Bronchial epithelial cell (primary cell): ENCODE measurements at places on chromosomes 5 and 9. TPM values are rescaled to one million over a fixed set of nuclear protein-coding genes. Genes with fewer than 3 reads are reported as not detected.

DNA sequence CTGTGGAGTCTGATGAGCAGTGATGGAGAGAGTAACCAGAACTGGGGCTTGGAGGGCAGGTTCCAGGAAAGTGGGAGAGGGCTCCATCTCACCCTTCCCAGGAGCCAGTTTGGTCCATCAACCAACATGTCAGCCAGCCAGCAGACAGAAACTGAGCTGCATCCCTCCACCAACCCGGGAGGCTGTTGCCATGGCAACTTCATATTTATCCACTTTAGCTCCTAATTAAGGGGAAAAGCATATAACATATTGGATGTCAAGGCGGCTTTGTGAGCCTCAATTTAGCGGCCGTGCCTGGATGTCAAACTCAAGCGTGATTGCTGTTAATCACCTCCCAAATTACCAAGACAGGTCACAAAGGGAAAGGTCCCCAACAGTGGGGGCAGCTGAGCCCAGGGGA, 81.5 kb upstream of the ARAP3 start:
- DNase-seq = no peak

DNA sequence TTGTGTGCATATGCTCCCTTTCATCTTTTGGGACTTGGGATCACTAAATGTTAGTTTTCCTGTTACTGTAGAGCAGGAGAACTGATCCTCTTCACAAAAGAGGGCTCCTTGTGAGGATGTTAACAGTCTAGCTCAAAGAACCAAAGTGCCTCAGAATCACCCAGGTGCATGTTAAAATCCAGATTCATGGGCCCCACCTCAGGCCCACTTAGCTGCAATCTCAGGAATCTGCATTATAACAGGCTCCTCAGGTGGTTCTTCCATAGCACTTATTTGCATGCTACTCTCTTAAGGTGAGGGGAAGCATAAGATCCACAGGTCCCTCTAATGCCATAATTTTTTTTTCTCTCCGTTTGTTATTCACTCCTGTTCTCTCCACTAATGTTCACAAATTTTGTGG, 14.8 kb upstream of the MEF2C start:
- no peak for DNase-seq

DNA sequence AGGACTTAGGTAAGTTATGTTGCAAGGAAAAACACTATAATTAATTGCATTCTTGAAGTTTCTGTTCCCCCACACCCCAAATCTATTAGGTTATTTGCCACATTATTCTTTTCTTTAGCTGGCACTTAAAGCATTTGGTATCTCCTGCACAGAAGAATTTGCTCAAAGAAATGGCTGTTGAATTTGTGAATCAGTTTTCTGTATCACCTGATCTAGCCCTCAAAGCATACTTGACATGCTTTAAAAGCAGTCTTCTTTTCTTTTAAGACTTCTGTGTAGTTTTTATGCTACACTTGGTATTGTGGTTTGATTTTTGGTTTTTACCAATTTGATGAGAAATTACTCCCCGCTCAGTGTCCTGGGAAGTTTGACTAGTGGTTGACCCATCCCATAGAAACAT, 69.1 kb downstream of the RIC1 start:
- no peak for DNase-seq

DNA sequence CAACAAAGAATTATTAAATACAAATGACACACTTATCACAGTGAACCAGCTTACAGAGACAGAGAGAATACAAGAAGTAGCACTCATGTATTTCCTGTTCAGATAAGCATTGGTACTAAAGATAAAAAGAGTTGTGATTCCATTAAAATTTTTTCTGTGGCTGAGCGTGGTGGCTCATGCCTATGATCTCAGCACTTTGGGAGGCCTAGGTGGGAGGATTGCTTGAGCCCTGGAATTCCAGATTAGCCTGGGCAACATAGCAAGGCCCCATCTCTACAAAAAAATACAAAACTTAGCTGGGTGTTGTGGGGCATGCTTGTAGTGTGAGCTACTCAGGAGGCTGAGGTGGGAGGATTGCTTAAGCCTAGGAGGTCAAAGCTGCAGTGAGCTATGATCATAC, 32.9 kb downstream of the FCHO2 start:
- no peak for DNase-seq

GRCh38 chr9:95875305-95876137, at the start of gene ERCC6L2:
Gene ERCC6L2 (plus strand): TSS chr9:95875691. CDS start chr9:95876039, 348 bp downstream.
- peak; percentile 97 for DNase-seq

DNA sequence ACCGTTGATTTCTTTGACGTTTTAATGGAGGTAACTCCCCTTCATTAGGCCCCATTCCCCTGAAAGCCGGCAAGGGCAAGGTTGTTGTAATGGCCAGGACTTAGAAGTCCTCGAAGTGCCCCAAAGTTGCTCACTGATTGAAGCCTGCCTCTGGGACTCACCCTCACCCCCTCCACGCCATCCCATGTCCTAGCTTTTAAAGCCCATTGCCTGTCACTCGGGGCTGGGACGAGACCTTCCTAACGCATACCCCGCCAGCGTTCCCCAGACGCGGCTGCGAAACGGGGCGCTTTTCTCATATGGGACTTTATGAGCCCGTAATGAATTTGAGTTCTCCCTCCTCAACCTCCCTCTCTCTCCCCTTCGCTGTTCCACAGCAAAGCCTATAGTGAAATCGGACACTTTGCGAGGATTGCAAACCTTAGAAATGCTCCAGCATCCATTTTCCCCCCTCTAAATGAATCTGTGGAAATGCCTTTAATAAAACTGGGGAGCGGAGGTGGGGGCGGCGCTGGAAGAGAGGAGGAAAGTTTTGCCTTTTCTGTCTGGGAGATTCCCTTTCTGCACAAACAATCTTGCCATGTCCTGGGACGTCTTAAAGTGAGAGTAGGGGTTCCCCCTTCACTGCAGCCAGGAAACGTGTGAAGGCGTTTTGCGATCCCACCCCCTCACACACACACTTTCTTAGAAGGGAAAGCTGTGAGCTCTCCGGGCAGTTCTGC, 1.5 kb downstream of the PAPPA start:
- DNase-seq = no peak

GRCh38 chr5:76269259-76269931, 133.7 kb upstream of the IQGAP2 start:
- DNase-seq = no peak

DNA sequence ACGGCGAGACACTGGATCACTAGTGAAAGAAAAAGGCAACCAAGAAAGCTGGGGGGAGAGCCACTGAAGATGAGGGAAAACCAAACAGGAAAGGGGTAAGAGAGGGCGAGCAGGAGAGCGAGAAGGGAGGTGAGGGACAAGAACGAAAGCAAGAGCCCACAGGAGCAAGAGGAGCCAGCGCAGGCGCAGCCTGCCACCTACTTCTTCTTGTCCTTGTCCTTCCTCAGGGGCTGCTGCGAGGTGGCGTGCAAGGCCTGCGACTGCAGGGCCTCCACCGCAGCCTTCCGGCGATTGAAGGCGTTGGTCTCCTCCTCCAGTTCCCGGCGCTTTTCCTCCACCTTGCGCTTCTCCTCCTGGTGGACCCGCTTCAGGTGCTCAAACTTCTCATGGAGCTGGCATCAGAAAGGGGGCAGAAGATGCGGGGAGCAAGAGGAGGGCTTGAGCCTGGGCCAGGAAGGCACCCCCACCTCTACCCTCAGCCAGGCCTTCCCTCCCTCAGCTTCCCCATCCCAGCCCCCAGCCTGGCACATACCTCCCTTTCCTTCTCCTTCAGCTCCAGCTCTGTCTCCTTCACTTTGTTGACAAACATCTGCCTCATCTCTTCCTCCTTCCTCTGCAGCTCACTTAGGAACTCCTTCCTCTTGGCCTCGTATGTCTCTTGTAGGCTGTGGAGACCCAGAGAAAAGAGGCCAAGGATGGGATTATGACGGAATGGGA, 13.5 kb downstream of the CCNI2 start:
- DNase-seq = no peak

- no peak for DNase-seq
These were observed 41.0 kb upstream of the EGFL7 start for GRCh38 chr9:136621734-136622093.

LHX3 gene
- total RNA-seq = not detected in 2 replicates

C1QTNF2 gene
- total RNA-seq = not detected in 2 replicates

GRXCR2 gene
- not detected in 2 replicates for total RNA-seq

CDC23 gene
- 19.7 and 27.4 TPM in 2 replicates for total RNA-seq

TMEM174 gene
- total RNA-seq = not detected in 2 replicates
